ENCODE measurements at places on chromosomes 7 and 10. TPM values are rescaled to one million over a fixed set of nuclear protein-coding genes. Genes with fewer than 3 reads are reported as not detected.

GRCh38 chr10:74282151-74282847 is 131.3 kb downstream of the ADK start:
- no peak for DNase-seq

DNA sequence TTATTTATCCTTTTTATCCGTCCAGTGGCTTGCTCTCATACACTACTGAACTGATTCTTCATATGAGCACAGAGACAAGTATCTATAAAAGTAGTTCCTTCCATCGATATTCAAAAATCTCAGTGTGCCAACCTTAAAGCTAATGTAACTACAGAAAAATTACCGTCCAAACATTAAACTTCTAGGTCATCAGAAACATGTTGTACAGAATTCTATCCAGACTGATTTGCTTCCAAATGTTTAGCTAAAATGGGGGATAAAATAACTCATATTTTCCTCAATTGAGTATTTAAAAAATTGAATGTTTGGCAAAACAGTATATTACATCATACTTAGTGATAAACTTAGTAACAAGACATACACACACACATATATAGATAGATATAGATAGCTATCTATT is 584.7 kb upstream of the SEMA3D start:
- no peak for DNase-seq

- DNase-seq: no peak
These were observed 21.5 kb upstream of the ZNF800 start for GRCh38 chr7:127413962-127414361.

DNA sequence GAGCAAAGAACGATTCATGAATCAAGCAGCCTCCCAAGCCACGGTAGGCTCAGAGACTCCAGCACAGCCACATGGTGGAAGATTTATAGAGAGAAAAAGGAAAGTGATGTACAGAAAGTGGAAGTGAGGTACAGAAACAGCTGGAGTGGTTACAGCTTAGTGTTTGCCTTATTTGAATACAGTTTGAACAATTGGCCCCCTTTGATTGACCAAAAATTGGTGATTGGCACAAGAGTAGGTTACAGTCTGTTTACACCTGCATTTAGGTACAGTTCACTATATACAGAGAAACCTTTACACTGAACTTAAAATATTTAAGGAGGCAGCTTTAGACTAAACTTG is 136.4 kb upstream of the ASAH2 start:
- DNase-seq: no peak

DNA sequence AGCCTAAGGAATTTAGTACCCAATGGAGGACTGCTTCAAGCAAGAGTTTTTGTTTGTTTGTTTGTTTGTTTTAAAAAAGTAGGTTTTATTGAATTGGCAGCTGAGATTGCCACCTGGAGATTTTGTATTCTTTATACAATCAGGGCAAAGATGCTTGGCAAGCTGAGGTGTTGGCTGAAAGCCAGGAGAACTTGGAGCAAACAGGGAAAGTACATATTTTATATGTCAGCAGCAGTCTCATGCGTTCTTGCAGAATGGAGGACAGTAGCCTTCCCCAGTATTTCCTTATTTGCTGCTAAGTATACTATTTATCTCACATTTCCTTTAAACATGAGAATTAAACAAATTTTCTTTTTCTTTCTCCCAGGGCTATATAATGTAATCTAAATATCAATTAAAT is 22.6 kb upstream of the ICA1 start:
- DNase-seq: no peak

DNA sequence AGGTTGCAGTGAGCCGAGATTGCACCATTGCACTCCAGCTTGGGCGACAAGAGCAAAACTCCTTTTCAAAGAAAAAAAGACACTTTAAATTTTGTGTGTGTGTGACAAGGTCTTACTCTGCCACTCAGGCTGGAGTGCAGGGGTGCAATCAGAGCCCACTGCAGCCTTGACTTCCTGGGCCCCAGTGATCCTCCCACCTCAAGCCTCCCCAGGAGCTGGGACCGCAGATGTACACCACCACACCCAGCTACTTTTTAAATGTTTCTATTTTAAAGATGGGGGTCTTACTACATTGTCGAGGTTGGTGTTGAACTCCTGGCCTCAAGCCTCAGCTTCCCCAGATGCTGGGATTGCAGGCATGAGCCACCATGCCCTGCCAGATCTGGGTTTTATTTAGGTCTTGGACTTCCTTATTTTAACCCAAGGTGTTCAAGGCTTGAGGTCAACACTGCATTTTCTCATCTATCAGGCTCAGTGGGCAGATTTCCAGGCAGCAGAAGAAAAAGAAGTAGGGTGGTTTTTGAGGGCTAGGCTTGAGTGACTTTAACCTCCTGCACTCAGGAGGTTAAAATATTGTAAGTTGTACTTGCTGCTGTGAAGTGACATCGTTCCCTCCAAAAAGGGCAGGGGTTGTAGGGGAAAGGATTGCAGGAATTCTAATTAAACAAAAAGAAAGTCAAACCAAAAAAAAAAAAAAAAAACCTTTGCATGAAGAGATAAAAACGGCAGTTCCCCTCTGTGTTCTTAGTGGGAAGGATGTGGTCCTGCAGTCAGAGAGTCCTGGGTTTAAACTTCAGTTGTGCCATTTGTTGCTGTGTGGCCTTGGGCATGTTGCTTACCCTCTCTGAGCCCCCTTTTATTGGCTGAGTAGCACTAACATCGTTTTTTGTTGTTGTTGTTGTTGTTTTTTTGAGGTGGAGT is 71.5 kb downstream of the CARD11 start:
- DNase-seq: peak; percentile 48

DNA sequence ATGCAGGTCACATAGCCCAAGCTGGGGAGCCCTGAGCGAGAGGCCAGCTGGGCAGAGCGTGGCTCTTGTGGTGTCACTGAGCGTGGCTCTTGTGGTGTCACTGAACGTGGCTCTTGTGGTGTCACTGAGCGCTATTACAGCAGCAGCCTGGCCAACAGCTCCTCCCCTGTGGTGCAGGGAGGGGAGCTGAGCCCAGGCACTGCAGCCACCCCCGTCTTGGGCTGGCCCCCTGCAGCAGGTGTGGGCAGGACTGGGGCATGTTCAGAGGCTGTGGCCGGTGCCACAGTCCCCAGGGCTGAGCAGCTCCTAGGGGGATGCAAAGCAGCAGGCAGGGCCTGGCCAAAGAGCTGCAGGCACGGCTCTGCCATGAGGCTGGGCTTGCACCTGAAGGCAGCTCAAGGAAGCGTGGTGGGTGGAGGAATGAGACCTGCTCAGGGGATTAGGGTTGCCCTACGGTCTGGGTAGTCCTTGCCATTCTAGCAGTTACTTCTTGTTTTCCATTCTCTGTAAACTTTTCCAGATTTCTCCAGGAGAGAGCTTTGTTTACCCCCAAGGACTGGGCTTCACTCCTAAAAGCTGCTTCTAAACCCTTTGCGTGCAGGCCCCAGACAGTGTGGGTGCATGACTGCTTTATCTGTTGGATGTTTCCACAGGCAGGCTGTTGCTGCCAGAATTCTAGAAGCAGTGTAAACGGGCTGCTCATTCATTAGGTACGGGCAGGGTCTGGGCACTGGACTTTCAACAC is 29.2 kb downstream of the ZNF783 start:
- peak; percentile 62 for DNase-seq

Gene LHFPL3
- total RNA-seq: not detected

Gene FAM25G
- total RNA-seq: not detected

Gene LRRN3
- total RNA-seq: 187 TPM

Gene LIPK
- total RNA-seq: not detected

Gene SPAM1
- total RNA-seq: not detected

Data from activated naive CD8-positive, alpha-beta T cell treated with anti-CD3 and anti-CD28 coated beads, Interleukin-2, amount 10 ng/mL, durations not matched to agents 7 days and 5 days (primary cell).